Right cardiac atrium (tissue), 5 donors: ENCODE measurements at places on chromosomes 16 and 17. TPM values are rescaled to one million over a fixed set of nuclear protein-coding genes. Genes with fewer than 3 reads are reported as not detected.

The MYLK3 gene
- total RNA-seq, result 543 TPM

The PIPOX gene
- total RNA-seq, result 0.45 TPM

The FBXO39 gene
- total RNA-seq, result 0.20 TPM

The TPSD1 gene
- total RNA-seq, result not detected

The ZNF624 gene
- 1.4 TPM for total RNA-seq

The WNT9B gene
- 2.4 TPM for total RNA-seq
